Upper lobe of left lung (tissue), 6 donors: ENCODE measurements at places on chromosomes 4 and X.

GRCh38 chr4:126230269-126230668 lies 915.5 kb downstream of the FAT4 start:
- H3K27ac ChIP-seq, result no peak overlapping the region
- no peak overlapping the region for H3K4me3 ChIP-seq
- H3K27me3 ChIP-seq, result no peaks in the 10 kb centered on the region
- no peak for DNase-seq
- H3K4me1 ChIP-seq, result no peaks in the 10 kb centered on the region

- H3K36me3 ChIP-seq, result no peaks in the 10 kb centered on the region
- H3K4me3 ChIP-seq, result peak overlapping the region; percentile 92
- no peaks in the 10 kb centered on the region for H3K27me3 ChIP-seq
Observed at GRCh38 chr4:152780267-152780778, 569 bp downstream of the ARFIP1 start.

DNA sequence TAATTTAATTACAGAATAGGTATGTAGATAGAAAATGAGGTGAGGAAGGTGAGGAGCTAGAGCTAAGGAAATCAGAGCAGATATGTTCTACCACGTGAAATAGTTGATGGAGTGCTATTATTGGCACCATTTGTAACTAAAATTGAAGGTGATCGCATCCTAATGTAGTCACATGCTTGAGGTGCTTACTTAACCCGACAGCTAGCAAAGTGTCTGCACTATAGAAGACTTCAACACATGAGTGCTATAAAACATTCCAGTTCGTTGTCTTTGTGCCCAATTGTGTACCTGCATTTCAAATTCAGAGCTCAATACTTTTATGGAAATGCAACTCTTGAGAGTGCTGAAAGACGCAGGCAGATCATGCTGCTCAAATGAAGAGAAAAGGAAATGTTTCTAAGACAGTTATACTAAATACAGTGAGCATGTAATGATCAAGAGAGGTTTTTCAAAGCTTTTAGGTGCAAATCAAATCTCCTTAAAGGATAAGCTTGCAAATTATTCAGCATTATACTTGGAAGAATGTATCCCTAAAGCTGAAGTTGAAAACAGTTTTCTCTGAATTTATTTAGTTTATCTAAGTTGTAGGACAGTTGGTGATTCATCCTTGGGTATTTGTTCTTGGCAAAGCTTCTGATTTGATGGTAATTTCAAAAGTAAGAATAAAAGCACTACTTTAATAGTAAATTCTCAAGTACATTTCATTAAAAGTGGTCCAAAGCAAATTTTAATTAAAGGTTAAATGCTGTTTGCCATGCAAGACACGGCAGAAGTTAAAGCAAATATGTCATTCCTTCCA lies 223.9 kb upstream of the EPHA5 start:
- H3K4me3 ChIP-seq, result no peak overlapping the region
- no peaks in the 10 kb centered on the region for H3K27me3 ChIP-seq
- no peaks in the 10 kb centered on the region for H3K4me1 ChIP-seq
- no peaks in the 10 kb centered on the region for H3K36me3 ChIP-seq
- no peak overlapping the region for H3K27ac ChIP-seq

GRCh38 chr4:68466185-68466584 lies 18.9 kb downstream of the TMPRSS11E start:
- no peak for DNase-seq
- no peaks in the 10 kb centered on the region for H3K4me1 ChIP-seq
- H3K4me3 ChIP-seq, result no peak overlapping the region
- no peaks in the 10 kb centered on the region for H3K36me3 ChIP-seq

GRCh38 chr4:3480528-3481112 lies 17.5 kb downstream of the DOK7 start:
- peaks cover 8% of the 10 kb centered on the region for H3K27me3 ChIP-seq
- H3K27ac ChIP-seq, result no peak overlapping the region
- H3K4me3 ChIP-seq, result no peak overlapping the region
- DNase-seq, result peak; percentile 77

GRCh38 chr4:24054910-24055309 lies 165.1 kb upstream of the PPARGC1A start:
- no peak for DNase-seq
- no peaks in the 10 kb centered on the region for H3K4me1 ChIP-seq
- no peaks in the 10 kb centered on the region for H3K36me3 ChIP-seq
- no peak overlapping the region for H3K4me3 ChIP-seq

DNA sequence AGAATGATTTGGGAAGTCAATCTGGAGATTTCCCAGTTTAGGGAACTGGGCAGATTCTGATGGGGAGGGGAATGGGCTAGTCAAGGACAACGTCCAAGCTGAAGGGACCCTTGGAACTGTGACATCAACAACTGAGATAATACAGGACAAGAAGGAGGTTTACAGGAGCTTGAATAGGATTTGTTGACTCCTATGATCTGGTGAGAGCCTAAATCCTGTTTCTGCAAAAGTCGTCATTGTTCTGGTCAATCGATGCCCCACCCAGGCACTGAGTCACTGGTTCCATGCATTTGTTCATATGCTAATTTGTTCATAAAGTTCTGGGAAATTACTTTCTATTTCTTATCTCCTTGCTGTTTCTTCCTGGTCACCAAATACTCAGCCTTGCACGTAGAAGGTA lies 15.3 kb upstream of the PDGFRA start:
- H3K36me3 ChIP-seq, result no peaks in the 10 kb centered on the region
- no peaks in the 10 kb centered on the region for H3K27me3 ChIP-seq
- H3K4me3 ChIP-seq, result no peak overlapping the region
- no peak for DNase-seq
- peaks cover 7% of the 10 kb centered on the region for H3K4me1 ChIP-seq

DNA sequence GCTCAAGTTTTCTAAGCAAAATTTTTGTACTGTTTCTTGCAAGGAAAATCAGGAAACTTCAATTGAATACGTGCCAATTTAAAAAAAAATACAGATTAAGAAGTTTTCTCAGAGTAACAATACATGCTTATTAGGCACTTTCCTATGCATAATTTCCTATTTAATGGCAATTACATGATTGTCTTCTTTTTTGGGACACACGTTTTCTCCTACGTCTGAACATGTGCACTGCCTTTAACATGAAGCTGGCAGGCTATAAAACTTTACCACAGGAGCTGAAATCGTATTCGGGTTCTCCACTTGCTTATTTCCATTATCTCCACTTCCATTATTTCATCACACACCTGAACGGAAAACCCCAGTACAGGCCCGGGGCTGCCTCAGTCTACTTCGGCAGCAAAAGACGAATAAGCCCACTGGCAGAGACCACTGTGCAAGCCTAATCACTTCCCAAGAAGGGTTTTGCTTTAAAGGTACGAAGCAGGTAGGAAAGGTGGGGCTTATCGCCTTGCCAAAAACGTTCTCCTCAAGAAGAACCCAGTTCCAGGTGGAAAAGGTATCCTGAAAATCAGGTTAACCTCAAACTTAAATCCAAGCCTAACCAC lies 575 bp downstream of the RCHY1 start:
- no peaks in the 10 kb centered on the region for H3K36me3 ChIP-seq
- peaks cover 54% of the 10 kb centered on the region for H3K4me1 ChIP-seq
- H3K4me3 ChIP-seq, result peak overlapping the region; percentile 73
- H3K27ac ChIP-seq, result peak overlapping the region; percentile 99
- DNase-seq, result no peak

GRCh38 chr4:62394766-62395165 lies 1194.6 kb downstream of the ADGRL3 start:
- DNase-seq, result no peak
- no peaks in the 10 kb centered on the region for H3K27me3 ChIP-seq
- H3K4me3 ChIP-seq, result no peak overlapping the region
- no peaks in the 10 kb centered on the region for H3K36me3 ChIP-seq
- no peaks in the 10 kb centered on the region for H3K4me1 ChIP-seq
- H3K27ac ChIP-seq, result no peak overlapping the region

DNA sequence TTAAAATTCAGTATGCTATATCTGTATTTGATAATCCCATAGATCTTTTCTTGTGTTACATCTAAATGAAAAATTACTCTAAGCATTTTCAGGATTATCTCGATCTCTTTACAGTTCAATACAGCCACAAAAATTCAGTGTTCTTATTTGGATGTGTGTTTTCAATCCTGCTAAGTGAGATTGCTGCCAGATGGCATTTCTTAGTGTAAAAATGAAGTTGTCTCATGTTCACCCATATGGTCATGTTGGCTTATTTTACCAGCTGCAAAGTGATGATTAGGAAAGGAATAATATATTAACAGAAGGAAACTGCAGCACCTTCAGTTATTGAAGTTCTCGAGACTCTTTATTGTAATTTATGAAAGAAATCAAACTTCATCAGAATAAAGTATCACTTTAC lies 12.1 kb upstream of the FAM47A start:
- H3K4me3 ChIP-seq, result no peak overlapping the region
- no peak for DNase-seq
- no peak overlapping the region for H3K27ac ChIP-seq

DNA sequence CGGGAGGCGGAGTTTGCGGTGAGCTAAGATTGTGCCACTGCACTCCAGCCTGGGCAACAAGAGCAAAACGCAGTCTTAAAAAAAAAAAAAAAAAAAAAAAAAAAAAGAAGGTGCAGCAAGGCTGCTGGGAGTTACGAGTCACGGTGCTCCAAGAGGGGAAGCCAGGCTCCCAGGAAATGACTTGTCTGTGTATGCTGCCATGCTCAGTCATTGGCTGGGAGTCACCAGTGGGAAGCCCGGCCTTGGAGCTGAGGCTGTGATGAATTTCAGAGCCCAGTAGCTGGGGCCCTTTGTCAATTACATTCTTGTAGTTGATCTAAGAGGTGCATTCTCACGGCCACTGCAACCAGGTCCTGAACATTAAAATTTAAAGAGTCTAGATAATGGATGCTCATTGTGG lies 1105.1 kb upstream of the TENM3 start:
- no peak overlapping the region for H3K4me3 ChIP-seq
- H3K27ac ChIP-seq, result no peak overlapping the region
- no peak for DNase-seq
- no peaks in the 10 kb centered on the region for H3K36me3 ChIP-seq

GRCh38 chr4:157983300-157983699 lies 189.5 kb downstream of the GASK1B start:
- no peak overlapping the region for H3K4me3 ChIP-seq
- DNase-seq, result no peak
- H3K36me3 ChIP-seq, result no peaks in the 10 kb centered on the region
- no peak overlapping the region for H3K27ac ChIP-seq
- H3K27me3 ChIP-seq, result no peaks in the 10 kb centered on the region
